NCI-H1105 treated with DMSO at 0.1 percent for 48 hours (cell line): ENCODE measurements at places on chromosomes 12 and 14.

DNA sequence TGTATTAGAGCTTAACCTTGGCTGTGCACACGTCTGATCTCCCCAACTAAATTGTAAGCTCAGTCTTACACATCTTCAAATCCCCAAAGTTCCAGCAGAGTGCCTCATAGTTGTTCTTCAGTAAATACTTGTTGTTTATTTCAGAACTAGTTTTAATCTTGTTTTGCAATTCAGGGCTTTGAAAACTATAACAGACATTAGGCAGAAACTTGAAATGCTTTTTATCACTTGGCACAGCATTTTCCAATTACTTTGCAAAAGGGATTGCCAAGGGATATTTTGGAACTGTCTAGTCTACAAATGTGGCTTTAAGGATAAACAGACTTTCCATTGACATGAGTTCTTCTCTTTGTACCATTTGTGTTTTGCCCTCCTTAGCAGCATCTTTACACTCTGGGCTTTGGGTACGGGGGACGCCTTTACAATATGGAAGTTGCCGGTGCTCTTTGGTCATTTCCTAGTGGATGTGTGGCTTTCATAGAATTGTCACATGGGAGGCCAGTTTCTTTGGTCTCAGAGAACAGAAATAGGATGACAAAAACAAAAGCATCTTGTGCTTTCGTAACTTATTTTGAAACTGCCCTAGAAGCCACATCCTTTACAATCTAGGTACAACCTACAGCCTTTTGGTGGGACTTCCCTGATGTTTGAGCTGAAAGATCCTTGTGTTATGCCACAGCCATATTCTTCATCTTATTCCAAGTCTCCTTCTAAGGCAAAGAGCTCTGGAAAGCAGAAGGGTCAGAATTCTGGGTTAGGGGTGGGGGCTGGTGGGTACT lies 96.9 kb downstream of the NPAS3 start:
- DNase-seq = no peak

DNA sequence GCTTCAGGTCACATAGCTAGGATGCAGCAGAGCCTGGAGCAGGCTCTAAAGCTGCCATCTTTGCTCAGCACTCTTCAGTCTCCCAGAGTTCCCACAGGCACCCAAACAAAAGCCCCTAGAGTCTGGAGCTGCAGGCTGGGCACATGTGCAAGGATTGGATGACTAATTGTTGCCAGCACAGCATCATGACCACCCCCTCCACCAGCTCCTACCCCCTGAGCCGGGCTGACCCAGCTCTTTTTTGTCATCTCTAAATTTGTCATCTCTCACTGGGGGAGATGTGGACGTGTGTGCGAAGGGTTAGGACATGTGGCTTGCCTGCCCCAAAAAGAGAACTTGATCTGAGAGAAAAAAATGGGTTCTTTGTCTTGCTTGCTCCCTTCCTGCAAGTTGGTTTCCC lies 4.3 kb upstream of the MMP19 start:
- DNase-seq = no peak

DNA sequence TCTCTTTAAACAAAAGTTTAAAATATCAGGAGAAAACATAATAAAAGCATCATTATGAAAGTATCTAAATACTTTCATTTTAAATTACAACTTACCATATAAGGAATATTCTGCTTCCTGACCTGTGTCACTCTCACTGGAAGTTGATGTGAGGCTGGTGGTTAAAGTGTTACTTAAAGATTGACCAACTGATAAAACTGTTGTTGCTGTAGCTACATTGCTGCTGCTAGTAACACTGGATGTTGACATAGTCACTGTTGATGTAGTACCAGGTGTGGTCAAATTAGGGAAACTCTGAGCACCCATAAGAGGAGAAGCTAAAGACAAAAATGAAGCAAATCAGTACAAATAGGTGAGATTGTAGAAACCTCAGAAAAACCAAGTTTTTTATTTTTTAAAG lies 79.9 kb downstream of the HECTD1 start:
- no peak for DNase-seq

DNA sequence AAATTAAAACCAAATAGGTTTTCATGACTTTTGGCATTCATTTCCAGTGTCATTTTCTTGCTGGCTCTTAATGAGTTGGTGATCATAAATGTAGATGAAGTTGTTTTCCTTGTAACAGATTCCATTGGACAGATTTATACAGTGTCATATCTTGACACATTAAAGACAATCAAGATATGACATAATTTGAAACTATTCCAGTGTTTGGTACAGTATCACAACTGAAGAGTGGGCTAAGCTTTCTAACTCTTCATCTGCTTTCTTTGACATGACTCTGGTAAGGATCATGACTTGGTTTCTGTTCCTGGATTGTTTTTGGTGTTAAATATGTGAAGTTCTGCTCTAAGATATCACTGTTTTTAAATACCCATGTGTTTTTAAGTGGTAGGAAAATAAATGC lies 289.6 kb downstream of the NAV3 start:
- no peak for DNase-seq

- no peak for DNase-seq
Measured at GRCh38 chr12:108457734-108458361, 57.2 kb upstream of the FICD start.

DNA sequence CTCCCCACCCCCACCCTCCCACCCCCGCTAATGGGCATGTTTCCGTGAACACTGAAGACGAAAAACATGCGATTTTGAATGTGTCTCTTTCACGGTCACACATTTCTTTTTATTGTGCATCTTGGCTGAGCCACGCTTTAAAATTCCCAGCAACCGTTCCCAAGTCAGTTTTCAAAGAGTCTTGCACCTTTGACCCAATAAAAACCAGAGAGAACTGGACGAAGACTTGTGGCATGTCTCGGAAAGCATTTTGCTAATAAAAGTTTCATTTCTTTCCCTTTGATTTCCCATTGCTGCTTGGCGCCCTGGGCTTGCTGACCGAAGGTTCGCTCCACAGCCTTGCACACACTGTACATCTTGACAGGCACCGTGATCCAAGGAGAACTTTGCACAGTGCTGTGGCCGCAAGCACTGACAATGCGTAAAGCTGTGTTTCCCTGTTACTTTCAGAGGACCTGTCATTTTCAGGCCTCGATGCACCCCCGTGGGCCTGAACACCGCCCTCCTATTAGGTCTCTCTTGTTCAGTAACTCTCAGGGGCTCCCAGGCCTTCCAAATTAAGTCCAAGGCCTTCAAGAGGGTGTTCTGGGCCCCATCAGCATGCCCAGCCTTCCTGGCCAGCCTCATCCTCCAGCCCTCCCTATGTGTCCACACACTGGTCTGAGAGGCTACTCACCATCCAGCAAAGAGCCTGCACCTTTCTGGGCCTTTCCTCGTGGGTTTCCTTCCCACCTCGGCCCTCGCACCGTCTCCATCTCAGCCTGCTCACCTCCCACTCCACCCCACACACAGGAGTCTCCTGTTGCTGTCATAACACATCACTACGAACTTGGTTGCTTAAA lies 63.4 kb upstream of the DIO3 start:
- DNase-seq = no peak

- no peak for DNase-seq
Measured at GRCh38 chr14:96385385-96385784, 6.5 kb upstream of the AK7 start.

DNA sequence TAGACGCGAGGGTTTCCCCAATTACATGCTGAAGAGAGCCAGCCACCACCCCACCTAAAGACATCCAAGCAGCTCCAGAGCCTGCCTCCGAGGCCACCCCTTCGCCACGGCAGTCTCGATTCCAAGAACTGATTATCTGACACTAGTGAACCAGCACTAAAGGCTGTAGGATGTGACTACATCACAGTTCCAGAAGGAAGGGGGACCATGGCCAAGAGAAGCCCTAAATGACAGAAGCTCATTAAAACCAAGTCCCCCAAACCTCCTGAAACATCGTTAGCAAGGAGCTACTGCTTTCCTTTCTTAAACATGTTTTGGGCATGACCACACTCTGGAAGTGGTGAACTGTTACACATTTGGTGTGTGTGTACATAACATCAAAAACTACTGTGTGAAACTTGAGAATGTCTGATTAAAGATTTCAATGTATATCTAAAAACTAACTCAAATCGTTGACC lies 88.2 kb downstream of the DUSP16 start:
- no peak for DNase-seq

GRCh38 chr14:95328729-95329503 lies 9.2 kb upstream of the CLMN start:
- no peak for DNase-seq

DNA sequence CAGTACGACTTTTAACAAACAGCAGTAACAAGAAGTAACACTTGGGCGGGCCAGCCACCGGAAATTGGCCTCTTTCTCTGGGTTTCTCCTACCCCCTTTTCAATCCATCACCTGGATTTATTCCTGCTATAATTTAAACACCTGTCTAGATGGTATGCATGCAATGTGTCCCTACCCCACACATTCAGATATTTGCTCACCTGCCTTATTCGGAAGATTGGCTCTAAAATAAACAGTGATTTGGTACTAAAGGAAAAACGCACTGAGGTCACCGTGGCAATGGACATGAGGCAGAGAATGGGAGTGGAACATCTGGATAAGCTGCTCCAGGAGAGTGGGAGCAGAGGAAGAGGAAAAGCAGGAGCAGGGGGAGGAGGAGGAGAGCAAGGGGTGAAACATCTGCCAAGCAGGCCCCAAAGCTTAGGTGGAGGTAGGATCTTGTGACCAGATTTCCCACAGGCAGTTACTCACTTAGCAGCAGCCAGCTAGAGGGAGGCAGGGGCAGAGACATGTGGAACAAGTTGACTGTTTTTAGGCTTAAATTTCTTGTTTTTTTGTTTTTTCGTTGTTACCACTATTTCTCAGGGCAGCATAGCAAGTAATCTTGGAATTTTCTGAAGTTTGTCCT lies 150.9 kb downstream of the TTLL5 start:
- peak; percentile 85 for DNase-seq

DNA sequence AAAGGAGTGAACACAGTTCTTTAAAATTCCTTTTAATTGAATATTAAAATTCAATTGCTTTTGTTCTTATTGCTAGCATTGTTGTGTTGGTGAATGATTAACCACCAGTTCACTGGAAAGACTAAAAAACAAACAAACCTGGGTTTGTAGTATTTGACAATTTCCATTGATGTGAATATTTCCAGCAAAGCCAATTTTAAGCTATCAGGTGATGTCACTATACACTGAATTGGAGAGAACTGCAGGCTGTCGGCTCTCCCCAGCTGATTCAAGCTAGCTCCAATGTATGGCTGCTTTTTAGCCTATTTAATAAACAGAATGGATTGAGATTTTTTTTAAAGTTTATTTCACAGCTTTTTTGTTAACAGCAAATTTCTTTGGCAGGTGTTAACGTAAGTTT lies 1753.6 kb upstream of the SEL1L start:
- DNase-seq = no peak

- no peak for DNase-seq
Measured at GRCh38 chr12:132579744-132580143, 30.6 kb downstream of the LRCOL1 start.

GRCh38 chr14:79179985-79180384 lies 1009.8 kb downstream of the NRXN3 start:
- DNase-seq = no peak

- no peak for DNase-seq
Measured at GRCh38 chr12:56804684-56805083, 41.6 kb downstream of the HSD17B6 start.

DNA sequence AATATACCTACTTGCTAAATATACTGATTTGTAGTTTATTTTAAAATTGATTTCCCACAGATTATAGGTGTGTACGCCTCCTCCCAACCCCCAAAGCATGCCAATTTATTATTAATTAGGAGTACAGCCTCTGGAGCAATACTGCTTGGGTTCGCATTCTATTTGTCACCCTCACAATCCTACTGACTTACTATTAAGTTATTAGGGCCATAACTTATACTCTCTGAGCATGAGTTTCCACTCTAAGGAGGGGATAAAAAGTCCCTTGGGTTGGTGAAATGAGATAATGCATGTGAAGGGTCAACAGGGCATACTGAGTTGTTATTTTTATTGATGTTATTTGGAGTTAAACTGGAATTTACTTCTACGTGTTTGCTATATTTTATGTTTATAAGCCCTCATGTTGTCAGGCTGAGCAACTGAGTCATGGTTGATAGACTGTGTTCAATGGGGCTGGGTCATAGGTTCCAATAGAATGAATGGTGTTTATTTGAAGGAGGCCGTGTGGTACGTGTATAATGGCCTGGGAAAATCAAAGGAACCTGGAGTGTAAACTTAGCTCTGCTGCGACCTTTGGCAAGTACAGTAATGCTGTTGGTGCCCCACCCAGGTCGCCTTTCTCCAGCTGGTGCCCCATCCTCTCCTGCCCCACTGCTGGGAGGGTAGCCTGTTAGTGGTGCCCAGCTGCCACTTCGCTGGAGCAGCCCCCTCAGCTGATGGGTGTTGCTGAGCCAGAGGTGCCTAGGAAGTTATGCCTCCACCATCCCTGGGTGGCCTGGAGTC lies 99.3 kb upstream of the PTPRB start:
- no peak for DNase-seq

- peak; percentile 44 for DNase-seq
Measured at GRCh38 chr14:102593061-102593824, 794 bp downstream of the RCOR1 start.

GRCh38 chr12:51430196-51430895 lies 5.7 kb downstream of the SLC4A8 start:
- DNase-seq = no peak

DNA sequence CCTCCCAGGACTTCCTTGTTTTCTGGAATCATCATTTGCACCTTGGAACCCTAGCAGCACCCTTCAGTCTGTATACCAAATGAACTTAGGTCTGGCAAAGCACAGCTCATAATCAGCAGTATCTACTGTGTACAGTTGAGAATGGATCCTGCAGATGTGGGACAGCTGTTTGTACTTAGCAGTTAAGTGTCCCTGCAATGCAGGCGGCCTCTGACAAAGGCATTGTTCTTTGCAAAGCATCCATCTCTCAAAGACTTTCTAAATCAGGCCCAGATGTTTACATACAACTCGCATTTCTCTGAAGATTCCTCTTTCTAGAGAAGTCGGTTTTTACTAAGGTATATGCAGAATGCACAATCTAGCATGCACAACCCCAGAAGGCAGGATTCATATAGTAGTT lies 170.5 kb upstream of the RBM19 start:
- DNase-seq = no peak

DNA sequence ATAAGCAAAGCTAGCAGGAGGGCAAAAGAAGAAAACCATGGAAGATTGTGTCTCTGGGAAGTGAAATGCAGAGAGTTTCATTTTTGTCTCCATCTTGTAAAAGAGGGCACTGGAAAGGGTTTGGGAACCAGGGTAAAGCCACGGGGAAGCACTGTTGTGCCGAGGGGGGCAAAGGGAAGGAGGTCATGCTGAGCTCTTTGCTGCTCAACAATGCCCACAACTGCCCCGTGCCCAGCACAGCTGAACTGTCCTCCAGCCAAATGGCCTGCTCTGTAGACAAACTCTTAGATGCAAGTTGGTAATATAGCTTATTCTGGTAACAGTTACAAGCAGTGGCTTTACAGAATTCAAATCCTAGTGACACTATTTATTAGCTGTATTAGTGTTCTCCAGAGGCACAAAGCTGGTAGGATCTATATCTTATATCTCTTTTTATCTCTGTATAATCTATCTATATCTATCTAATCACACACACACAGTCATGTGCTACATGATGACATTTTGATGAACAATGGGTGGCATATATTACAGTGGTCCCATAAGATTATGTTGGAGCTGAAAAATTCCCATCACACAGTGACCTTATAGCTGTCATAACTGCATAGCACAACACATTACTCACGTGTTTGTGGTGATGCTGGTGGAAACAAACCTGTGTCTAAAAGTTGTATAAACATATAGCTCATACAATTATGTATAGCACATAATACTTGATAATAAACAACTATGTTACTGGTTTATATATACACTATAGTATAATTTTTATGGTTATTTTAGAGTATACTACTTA lies 203.4 kb upstream of the DDHD1 start:
- no peak for DNase-seq
